ENCODE measurements at places on chromosomes 4 and X.
A peak's percentile ranks its signal among the peaks of the same experiment; 100 is the strongest.

- peak; percentile 86 for DNase-seq
Observed at GRCh38 chr4:76733068-76733771, 164.7 kb downstream of the SOWAHB start.

DNA sequence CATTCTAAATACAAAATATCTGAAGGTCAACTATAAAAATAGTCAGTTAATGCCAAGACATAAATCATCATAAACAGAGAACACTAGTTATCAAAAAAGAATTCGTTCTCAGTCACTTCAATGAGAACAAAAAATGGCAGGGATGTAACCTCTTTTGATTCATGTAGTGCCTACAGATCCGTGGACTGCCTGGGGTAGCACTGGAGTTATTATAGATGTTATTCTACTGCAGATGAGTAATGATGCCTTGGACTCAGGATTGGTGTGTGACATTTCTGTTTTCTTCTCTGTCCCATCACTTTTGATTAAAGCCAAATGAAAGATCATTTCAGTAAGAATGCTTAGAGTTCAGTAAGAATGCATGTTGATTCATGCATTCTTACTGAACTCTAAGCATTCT is 440.4 kb downstream of the FAM133A start:
- no peak for DNase-seq

- DNase-seq, result no peak
Observed at GRCh38 chr4:147864607-147865006, 132.7 kb downstream of the ARHGAP10 start.

GRCh38 chr4:21882051-21882839 is 66.3 kb downstream of the KCNIP4 start:
- DNase-seq, result no peak

GRCh38 chr4:25635501-25635900 is 20.1 kb upstream of the SLC34A2 start:
- DNase-seq, result no peak

DNA sequence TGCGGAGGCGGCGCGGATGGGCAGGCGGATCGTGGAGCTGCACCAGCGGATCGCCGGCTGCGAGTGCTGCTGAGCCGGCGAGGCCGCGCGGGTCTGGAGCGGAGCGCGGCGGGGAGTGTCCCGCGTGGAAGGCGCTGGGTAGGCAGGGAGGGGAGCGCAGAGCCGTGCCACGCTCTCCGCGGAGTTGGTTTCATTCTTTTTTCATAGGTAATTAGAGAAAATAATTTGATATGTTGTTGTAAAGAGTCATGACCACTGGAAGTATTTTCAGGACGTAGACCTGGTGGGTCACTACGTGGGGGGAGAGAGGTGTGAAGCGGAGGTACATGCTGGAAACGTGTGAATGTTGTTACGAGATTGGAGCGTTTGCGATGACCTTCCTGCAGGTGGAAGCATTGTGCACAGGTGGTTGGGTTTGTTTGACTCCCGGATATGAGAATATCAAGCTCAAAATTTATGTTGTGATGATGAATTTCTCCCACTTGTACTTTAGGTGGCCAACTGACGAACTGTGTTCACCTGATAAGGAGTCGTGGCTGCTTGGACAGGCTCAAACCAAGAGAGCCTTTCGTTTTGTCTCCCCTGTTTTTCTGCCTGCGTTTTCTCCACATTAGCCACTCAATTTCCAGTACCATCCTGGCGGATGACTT is 19.1 kb upstream of the S100P start:
- DNase-seq, result peak; percentile 38

GRCh38 chrX:50877310-50877709 is 33.2 kb upstream of the BMP15 start:
- DNase-seq, result no peak

GRCh38 chr4:169770416-169770815 is 12.7 kb upstream of the HPF1 start:
- no peak for DNase-seq

- DNase-seq, result no peak
Observed at GRCh38 chr4:114087596-114088230, 108.3 kb upstream of the ARSJ start.

DNA sequence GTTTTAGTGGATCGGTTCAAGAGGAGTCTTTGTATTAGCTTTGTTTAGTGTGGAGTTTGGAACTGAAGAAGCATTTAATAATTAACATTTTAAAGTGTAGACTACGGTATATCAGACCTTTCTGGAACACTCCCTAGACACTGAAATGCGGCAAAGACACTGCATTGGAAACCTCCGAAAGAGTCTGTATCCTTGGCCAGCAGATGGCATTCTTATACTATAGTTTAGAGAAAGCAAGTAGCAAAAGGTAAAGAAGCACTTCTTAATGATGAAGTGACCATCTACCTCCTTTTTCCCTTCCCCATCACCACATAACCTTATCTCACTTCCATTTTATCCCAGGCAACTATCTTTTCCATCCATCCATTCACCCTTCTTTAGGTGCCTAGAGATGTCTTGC is 7.6 kb downstream of the FABP2 start:
- DNase-seq, result peak; percentile 1

- DNase-seq, result no peak
Observed at GRCh38 chr4:118950224-118950623, 61.6 kb downstream of the SYNPO2 start.

DNA sequence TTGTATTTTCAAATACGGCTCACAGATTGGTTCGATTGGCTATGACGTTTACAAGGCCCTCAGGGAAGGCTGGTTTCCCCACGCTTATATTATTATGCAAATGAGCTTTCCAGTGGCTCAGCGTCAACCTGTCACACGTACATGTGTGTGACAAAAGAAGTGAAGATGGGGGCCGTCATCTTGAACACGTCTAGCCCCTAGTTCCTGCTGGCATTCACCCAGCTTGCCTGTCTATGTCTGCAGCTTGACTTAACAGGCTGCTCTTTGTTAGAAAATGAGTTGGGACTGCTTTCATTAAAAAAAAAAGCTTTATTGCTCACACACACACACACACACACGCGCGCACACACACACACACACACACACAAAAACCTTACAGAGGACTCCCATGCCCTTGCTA is 283.6 kb upstream of the CTSO start:
- no peak for DNase-seq

DNA sequence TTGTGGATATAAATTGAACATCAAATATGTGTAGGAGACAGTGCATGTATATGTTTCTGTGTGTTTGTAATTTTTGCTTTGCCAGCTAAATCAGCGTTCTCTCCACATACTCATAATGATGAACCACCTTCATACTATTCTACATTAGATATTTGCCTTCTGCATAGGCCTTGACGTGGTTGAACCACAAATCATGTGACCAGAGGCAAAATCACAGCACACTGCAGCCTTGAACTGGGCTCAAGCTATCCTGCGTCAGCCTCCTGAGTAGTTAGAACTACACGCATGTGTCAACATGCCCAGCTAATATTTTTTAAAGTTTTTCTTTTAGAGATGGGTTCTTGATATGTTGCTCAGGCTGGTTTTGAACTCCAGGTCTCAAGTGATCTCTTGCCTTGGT is 9.5 kb downstream of the UBQLN2 start:
- DNase-seq, result no peak

DNA sequence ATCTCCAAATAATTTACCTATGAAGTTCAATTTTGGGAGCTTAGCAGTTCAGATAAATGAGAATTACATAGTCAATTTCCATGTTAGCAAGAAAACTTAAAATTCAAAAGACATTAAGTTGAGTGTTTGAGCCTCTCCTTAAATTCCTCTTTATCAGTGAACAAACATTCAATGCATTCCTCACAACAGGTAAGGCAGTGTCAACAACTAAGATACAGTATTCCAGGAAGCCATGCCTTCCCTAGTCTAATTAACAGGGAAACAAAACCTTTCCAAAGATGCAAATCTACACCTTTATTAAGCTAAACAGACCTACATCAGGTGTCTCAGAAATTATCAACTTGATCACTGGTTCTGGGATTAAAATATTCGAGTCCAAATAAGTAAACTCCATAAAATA is 3.7 kb downstream of the SH3RF1 start:
- no peak for DNase-seq

- no peak for DNase-seq
Observed at GRCh38 chrX:155534800-155535199, 76.4 kb upstream of the F8A3 start.

GRCh38 chr4:8642651-8643321 is 50.2 kb downstream of the CPZ start:
- DNase-seq, result no peak

- no peak for DNase-seq
Observed at GRCh38 chrX:38552721-38553120, 8.6 kb upstream of the TSPAN7 start.

DNA sequence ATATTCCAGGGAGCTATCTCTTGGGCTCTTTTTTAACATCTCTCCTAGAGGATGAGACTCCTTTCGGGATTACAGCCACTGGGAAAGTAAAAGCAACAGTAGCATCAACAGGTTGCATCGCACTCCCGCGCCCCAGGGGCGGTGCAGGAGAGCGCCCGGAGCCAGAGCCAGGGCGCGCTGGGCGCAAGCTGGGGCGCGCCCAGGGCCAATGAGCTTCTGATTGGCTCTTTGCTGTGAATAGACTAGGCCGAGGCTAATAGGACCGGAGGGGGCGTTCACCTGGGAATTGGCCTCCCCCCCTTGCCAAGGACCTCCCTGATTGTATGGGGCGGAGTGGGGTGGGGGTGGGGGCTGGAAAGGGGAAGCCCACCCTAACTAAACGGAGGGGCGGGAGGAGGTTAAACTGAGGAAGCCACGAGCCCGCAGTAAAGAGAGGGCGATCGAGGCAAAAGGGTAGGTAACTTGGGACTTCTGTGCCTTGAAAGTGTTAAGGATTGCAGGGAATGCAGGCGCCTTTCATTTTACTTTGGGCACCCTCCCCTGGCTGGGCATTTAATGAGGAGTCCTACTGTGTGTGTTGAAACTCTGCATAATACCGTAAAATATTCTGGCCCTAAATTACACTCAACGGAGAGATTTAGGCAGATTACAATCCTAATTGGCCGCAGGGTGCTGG is 1.1 kb upstream of the ATOH1 start:
- DNase-seq, result no peak
